ENCODE measurements at places on chromosomes 2 and 18. TPM values are rescaled to one million over a fixed set of nuclear protein-coding genes. Genes with fewer than 3 reads are reported as not detected.

MOGAT1 gene
- polyA plus RNA-seq: not detected

ICOS gene
- polyA plus RNA-seq: not detected

C2orf66 gene
- not detected for polyA plus RNA-seq

FAM124B gene
- 2.8 TPM for polyA plus RNA-seq

MAPRE2 gene
- 160 TPM for polyA plus RNA-seq

SERPINB4 gene
- not detected for polyA plus RNA-seq

TUBB8B gene
- polyA plus RNA-seq: not detected

SLC30A3 gene
- polyA plus RNA-seq: not detected

GYPC gene
- polyA plus RNA-seq: not detected

ADAM23 gene
- polyA plus RNA-seq: 74.9 TPM

MRO gene
- 0.71 TPM for polyA plus RNA-seq

GMCL1 gene
- 8.7 TPM for polyA plus RNA-seq

TMEM178A gene
- 21.4 TPM for polyA plus RNA-seq

COPS9 gene
- polyA plus RNA-seq: 611 TPM

RAD51AP2 gene
- 0.46 TPM for polyA plus RNA-seq

RAB10 gene
- polyA plus RNA-seq: 56.6 TPM

PRKAG3 gene
- not detected for polyA plus RNA-seq

MARCO gene
- polyA plus RNA-seq: not detected

CAVIN2 gene
- polyA plus RNA-seq: 0.55 TPM

KCNIP3 gene
- polyA plus RNA-seq: 4.2 TPM

Measured in Purkinje cell (primary cell).